ENCODE measurements at places on chromosomes 5 and 9.

GRCh38 chr5:553874-554273, 29.6 kb upstream of the SLC9A3 start:
- no peak for DNase-seq

- DNase-seq = no peak
Measured at GRCh38 chr9:111839387-111839786, 44.6 kb upstream of the SHOC1 start.

DNA sequence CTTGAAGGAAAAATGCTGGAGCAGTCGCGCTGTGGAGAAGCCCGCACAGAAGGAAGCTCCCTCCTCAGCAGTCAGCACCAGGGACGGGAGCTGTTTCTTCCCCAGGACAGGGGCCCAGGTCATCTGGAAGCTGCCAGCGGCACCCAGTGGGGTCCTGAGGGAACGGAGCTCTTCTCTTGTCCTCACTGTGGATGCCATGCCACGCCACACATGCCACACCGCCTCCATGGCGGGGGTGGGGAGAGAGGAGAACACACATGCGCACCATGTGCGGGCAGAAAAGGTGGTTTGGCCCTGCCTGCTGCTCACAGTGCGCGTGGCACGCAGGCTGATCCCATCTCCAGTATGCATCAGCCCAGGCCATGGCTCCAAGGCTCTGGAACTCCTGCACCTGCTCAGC, 41.7 kb upstream of the ZNF354B start:
- no peak for DNase-seq

- DNase-seq = no peak
Measured at GRCh38 chr5:33046091-33046490, 335.0 kb downstream of the NPR3 start.

DNA sequence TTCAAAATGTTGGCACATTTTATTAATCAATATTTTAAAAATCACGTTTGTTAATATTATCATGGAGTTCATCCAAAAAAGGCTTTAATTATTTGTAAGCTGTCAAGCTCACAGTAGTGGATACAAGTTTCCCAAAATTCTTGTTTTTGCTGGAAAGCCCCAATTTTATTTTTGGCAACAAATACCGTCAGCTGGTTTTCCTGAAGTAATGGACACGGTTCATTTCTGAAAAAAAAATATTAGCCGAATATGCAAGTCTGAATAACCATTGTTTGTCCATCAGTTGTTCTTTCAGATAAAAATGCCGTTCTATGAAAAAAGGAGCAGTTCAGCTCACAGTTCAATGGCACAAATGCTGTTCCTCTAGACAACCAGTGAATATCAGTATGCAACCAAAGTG, 101.5 kb upstream of the RAI14 start:
- DNase-seq = no peak

GRCh38 chr5:61501971-61502370, 169.9 kb downstream of the ZSWIM6 start:
- DNase-seq = no peak

GRCh38 chr9:130167927-130168326, 4.3 kb upstream of the NCS1 start:
- DNase-seq = no peak

- DNase-seq = peak; percentile 71
Measured at GRCh38 chr5:138543730-138544104, 681 bp upstream of the ETF1 start.
